Left kidney (tissue), 8 donors: ENCODE measurements at places on chromosomes 4 and X. TPM values are rescaled to one million over a fixed set of nuclear protein-coding genes. Genes with fewer than 3 reads are reported as not detected.

Gene SYNPO2
- polyA plus RNA-seq, result 14.3 TPM

Gene SH2D1A
- polyA plus RNA-seq, result 0.22 TPM

Gene CFP
- 0.85 TPM for polyA plus RNA-seq

Gene POF1B
- 0.91 TPM for polyA plus RNA-seq

Gene MAML3
- polyA plus RNA-seq, result 17.2 TPM

Gene PRSS12
- 7.1 TPM for polyA plus RNA-seq

Gene AFM
- polyA plus RNA-seq, result 16.7 TPM

Gene CORIN
- polyA plus RNA-seq, result 6.2 TPM

Gene KDM6A
- polyA plus RNA-seq, result 41.7 TPM

Gene DUSP9
- polyA plus RNA-seq, result 33.8 TPM

Gene PCYT1B
- polyA plus RNA-seq, result 3.3 TPM

DNA sequence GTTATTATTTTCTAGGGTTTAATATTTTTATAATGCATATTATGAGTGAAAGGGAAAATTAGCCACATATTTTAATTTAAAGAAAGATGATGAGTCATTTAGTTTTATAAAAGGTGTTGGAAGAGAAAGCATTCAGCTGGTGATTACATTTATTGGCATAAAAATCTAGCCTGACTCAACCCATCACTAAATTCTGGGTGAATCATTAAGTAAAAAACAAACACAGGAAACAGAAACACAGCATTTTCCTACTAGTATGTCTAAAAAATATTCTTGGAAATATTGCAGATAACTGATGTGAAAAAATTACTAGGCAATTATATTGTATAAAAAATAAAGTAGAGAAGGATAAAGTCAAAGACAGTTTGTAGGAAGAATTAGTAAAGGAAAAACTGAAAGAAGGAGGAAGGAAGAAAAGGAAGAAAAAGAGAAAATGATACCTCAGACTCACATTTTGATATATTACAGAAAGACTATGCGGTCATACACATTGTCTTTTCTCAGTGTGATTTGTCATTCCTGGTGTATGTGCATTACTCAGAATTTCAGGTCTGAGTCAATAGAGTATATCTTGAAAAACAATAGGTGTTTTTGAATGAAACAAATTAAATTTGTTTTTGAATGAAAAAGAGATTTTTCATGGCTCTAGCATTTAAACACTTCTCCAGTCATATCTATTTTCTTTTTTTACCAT is 48.0 kb upstream of the SPOCK3 start:
- no peak for DNase-seq

DNA sequence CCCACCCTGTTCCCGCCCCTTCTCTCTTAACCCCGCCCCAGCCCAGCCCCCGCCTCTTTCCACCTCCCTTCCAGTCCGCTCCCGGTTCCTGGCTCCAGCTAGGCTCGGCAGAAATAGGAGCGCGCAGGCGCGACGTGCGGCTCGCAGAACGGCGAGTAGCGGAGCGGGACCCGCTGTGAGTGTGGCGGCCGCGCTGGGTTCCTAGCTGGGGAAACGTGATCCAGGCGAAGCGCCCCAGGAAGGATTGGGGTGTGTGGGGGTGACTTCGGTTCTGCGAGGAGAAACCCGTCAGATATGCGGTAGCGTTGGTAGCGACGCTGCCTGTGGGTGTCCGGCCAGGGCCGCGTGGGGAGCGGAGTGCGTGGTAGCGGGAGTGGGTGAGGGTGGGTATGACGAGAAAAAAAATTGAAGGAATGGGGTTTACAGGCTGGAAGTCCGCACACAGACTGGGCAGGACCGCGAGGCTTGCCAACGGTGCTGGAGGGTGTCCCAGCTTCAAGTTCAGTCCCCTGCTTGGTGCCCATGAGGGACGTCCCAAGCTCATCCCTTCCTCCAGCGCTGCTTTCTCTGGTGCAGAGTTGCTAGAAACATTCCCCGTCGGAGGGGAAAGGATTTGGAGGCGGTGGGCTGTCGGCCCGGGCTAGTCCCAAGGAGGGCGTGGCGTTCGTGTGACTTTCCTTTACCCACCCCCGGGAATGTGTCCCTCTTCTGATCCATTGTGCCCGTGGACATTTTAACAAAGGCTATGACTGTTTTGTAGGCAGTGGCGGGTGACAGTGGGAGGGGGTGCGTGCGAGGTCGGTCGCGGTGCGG is at the start of gene PRRG1:
PRRG1 (plus strand) TSS at position 144 of the 813 bp plus-strand sequence. CDS start 56,886 bp downstream, outside the sequence.
- DNase-seq, result peak; percentile 72

DNA sequence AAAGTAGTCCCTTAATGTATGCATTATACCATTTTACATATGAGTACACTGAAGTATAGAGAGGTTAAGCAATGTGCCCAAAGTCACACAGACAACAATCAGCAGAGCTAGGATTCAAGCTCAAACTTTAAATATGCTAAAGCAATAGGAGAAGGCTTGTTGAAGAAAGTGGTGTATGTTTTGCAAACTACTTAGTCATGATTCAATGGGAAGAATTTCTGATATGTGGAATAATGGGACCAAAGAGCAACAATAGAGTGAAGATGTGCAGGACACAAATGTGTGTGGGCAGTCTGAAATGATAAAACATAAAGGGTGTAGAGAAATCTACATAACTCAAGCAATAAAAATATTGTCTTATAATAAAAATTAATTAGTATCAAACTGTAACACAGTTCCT is 109.0 kb upstream of the ARSJ start:
- DNase-seq, result no peak

- peak; percentile 28 for DNase-seq
These were observed at the start of gene SLC34A2 for GRCh38 chr4:25654971-25655963. TSS of gene SLC34A2 (plus strand) at chr4:25655851. CDS start at chr4:25662501, 6,650 bp downstream.

DNA sequence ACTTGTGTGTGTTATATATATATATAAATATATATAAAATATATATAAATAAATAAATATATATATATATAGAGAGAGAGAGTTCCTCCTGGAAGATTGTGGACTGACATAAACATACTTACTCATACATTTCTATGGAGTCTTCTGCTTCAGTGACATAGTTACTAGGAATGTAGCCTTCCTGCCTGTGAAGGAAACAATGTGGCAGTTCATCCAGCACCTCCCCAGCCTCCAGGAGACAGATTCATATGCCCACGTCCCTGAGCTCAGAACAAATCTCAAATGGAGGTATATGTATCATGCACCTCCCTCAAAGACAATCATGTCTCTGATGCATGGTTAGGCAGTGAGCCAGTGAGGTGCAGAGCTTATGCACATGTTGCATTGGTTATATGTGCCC is 11.4 kb upstream of the TIMM8A start:
- DNase-seq, result no peak

- DNase-seq, result no peak
These were observed 103.5 kb downstream of the LDB2 start for GRCh38 chr4:16794816-16795445.

DNA sequence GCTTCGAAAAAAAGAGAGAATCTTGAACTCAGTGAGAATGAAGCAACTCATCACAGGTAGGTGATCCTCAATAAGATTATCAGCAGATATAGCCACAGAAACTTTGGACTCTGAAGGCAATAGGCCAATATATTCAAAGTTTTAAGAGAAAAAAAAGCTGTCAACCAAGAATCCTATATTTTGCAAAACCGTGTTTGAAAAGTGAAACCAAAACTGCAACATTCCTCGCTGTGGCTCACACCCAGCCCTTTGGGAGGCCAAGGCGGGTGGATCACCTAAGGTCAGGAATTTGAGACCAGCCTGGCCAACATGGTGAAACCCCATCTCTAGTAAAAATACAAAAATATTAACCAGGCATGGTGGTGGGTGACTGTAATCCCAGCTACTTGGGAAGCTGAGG is 22.8 kb downstream of the MAD2L1 start:
- DNase-seq, result no peak

GRCh38 chr4:26557164-26557563 is 26.7 kb upstream of the TBC1D19 start:
- DNase-seq, result no peak

DNA sequence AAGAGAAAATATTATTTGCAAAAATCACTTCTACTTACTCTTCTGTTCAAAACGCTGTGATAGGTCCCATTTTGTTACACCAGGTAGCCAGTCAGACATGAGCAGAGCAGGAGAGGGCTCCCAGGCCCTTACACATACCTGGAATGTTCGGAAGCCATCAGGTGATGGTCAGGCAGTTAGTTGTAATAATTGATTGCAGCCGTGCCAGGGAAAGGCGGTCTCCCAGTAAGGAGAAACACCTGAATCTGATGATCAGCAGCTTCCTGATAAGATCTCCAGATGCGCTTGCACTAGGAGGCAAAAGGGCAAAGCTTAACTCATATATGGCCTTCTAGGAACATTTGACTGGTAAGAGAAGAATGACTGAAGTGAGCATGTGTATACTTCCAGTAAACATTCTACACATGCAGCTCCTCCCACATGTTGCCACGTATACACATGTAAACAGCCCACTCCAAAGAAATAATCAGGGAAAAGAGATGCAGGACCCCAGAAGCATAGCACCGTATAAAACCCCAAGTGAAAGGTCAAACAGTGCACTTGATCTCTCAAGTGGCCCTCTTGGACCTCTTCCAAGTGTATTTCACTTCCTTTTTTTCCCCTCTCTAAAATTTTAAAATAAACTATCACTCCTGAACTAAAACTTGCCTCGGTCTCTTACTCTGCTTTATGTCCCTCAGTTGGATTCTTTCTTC is 1338.0 kb downstream of the FSTL5 start:
- DNase-seq, result no peak

DNA sequence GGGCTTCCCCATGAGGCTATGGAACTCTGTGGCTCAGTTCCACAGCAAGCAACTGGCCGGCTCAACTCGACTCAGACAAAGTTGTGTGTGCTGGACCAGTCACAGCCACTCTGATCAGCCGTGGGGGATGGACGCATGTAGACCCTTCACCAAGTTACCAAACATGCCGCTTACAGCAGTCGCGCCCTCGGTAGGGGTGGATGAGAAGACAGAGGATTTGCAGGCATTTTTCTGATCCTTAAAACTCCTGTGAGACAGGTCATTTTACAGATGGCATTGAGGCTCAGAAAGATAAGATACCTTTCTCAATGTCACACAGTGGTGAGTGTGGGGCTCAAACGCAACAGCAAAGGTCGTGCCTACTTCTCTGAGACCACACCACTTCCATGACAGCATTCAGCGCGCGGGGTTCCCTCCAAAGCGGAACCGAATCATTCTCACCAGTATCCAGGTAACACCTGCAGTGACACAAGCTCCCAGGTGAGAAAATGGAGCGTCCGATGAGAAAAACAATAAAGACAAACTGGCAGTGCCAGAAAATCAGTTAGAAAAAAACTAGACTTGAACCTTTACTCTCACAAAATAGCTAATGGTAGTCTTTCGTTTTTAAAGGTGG is 83.6 kb downstream of the RELL1 start:
- DNase-seq, result no peak

DNA sequence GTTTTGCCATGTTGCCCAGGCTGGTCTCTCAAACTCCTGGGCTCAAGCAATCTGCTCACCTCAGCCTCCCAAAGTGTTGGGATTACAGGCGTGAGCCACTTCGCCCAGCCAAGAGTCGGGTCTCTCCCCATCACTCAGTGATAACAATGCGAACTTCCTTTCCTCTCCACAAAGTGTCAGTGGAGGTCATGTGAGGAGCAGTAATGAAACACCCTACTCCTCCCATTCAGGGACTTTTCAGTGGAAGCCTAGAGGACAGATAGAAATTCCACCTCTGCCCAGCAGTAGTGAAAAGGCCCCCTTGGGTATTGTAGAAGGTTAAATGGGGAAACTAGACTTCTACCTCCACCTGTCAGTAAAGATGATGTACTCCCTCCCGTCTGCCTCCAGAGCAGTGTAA is 141.9 kb upstream of the STK26 start:
- no peak for DNase-seq

DNA sequence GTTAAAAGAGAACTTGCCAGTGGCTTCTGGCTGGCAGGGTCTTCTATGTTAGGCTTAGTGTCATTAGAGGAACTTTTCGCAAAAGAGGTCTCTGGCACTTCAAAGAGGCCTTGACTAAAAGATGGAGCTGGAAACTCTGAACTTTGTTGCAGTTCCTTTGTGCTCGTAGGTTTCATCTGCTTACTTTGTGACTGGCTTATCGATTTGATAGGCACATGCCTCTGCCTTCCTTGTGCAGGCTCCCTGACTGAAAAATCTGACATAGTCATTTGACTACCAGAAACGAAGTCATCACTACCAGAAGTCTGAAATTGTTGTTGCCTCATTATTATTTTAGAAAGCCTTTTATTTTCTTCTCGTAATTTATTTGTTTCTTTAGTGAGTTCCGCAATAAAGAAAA is 93.9 kb upstream of the IL13RA1 start:
- DNase-seq, result no peak

GRCh38 chr4:9994246-9994847 is 26.9 kb downstream of the SLC2A9 start:
- DNase-seq, result no peak

DNA sequence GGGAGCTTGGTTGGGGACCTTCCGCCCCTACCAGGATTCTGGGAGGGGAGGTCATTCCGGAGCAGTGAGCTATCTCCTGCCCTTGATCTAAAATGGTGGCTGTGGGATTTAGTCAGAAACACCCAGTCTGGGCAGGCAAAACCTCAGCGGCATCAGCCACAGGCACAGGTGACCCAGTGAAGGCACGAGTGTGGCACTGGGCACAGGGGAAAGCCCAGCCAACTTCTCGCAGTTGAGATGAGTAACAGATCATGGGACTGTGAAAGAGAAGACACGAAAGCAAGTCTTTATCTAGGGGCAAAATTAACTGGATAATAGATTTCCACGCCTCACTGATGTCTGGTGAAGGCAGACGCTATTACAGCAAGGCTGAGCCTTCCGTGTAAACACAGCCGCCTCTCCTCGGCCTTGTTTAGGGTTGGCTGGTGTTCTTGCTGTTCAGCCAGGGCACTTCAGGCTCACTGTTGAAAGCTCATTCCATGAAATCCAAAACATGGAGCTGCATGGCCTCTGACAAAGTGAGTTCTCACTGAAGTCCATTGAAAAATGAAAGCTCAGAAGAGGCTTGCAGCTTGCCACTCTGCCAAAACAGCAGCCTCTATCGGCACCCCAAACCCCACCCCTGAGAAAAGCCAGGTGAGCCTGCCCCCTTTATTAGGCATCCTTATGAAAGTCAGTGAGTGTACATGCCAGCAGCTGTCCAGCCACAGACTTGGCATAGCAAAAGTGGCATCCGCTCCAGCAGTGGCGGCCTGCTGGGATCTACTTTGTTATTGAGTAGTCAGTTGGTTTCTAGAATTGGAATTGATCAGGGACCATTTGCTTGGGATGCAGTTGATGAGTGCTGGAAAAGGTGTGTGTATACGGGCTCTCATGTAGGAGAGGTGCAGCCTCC is 102.3 kb upstream of the MTM1 start:
- no peak for DNase-seq

DNA sequence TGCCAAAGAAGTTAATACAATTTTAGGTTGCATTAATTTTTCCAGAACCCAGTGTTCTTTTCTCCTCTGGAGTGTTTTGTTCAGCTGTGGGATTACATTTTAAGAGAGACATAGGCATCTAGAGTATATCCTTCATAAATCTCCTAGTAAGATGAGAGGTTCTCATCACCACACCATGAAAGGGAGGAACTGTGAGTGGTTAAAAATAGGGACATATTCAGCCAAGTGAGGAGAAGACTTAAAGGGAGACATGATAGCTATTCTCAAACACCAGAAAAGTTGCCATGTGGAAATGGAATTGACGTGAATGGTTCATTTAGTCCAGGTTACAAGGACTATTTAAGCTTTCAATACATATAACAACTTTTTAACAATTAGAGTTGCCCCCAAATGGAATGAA is 6.5 kb upstream of the MRPL1 start:
- no peak for DNase-seq

- DNase-seq, result no peak
These were observed 8.8 kb upstream of the BEX3 start for GRCh38 chrX:103367502-103367901.

GRCh38 chr4:52658641-52659000 is 480 bp downstream of the USP46 start:
- no peak for DNase-seq

GRCh38 chrX:28591542-28591941 is 4.3 kb downstream of the IL1RAPL1 start:
- DNase-seq, result no peak

GRCh38 chr4:35970366-35970960 is 273.9 kb downstream of the ARAP2 start:
- no peak for DNase-seq
